ENCODE measurements at places on chromosomes 7 and 10. TPM values are rescaled to one million over a fixed set of nuclear protein-coding genes. Genes with fewer than 3 reads are reported as not detected.

GRCh38 chr7:19098510-19098909, 18.9 kb downstream of the TWIST1 start:
- DNase-seq, result no peak

DNA sequence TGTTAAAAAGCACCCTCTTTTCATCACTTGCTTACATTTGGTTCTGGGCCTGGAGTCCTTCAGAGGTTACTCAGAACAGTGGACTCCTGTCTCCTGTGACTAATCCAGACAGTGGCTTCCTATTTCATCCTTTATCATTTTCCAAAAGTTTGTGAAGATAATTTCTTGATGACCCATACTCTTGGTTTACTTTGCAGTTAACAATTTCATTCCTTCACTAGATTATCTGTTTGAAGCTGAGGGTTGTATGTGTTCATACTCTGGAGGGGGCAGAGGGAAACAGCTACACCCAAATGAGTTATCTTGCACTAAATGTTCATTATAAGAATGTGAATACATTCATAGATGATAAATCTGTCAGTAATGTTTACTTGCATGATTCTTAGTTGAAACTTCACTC, 124.7 kb downstream of the ZNF248 start:
- no peak for DNase-seq

DNA sequence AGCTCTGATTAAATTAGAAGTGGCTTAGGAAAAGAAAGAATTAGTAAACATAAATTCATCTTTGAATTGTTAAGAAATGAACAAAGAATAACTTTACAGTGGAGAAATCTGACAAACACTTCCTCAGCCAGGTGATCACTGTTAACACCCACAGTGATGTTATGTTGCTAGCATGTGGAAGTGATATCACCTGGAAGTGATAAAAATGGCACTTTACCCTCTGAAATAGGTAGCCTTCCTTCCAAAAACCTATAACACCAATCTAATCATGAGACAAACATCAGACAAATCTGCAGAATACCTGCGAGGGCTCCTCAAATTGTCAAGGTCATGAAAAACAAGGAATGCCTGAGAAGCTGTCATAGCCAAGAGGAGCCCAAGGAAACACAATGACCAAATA, 59.5 kb downstream of the SNX10 start:
- DNase-seq, result no peak

GRCh38 chr7:23205577-23205908, 23.7 kb downstream of the NUP42 start:
- DNase-seq, result no peak

Gene SCRN1
- 111 TPM for total RNA-seq
